ENCODE measurements at places on chromosomes 16 and 17. TPM values are rescaled to one million over a fixed set of nuclear protein-coding genes. Genes with fewer than 3 reads are reported as not detected.

SAMD14 gene
- polyA plus RNA-seq: 1.1 TPM

B4GALNT2 gene
- not detected for polyA plus RNA-seq

CRYM gene
- polyA plus RNA-seq: not detected

AANAT gene
- polyA plus RNA-seq: 0.40 TPM

OR2C1 gene
- polyA plus RNA-seq: 0.24 TPM

Measured in adrenal gland (tissue), 19 donors.